HT-29 (cell line): ENCODE measurements at places on chromosomes 7 and 10.

GRCh38 chr7:150361402-150361801 is 7.2 kb upstream of the REPIN1 start:
- DNase-seq: no peak

GRCh38 chr7:150755473-150756099 is 18.4 kb downstream of the GIMAP5 start:
- DNase-seq: no peak

- DNase-seq: no peak
Measured at GRCh38 chr10:73876971-73877370, 2.6 kb upstream of the CAMK2G start.

- no peak for DNase-seq
Measured at GRCh38 chr7:155371331-155371883, 73.7 kb downstream of the INSIG1 start.

DNA sequence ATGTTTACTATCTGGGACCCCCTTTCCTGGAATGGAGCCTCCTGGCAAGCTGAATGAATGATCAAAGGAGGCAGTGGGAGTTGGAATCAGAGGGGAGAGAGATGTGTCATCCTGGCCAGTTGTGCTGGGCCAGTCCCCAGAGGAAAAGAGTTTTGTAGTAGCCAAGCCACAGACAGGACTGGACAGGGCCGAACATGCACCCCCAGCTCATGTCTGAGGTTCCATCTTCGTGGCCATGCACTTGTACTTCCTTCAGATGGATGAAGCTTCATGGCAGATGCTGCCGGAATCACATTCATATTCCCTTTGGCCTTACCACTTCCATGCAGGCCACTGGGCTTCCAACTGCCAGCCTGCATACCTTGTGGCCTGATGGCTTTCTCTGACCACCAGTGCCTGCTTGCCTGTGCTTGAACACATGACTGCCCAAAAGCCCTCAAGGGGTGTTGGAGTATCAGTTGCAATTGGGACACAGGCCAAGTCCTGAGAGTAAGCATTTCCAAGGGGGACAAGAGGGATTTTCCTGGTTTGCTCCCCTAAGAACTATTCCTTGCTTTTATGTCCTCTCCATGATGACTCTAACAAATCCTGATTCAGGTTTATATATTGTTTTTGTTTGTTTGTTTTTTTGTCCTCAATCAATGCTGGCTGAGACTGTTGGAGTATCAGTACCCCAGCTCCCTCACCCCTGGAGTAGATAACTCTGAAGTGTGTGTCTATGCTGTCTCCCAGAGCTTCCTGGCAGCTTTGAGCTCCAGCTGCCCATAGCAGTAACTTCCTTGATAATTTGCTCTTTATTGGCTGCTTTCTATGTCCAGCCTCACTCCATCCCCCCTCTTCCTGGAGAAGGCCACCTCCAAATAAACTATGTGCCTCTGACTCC is 63.6 kb downstream of the TMEM130 start:
- no peak for DNase-seq
